Epithelial cell of umbilical artery (primary cell): ENCODE measurements at places on chromosomes 6 and 20. TPM values are rescaled to one million over a fixed set of nuclear protein-coding genes. Genes with fewer than 3 reads are reported as not detected.

The LRRC73 gene
- total RNA-seq = 0.15 and 0.32 TPM in 2 replicates

The NUP153 gene
- total RNA-seq = 24.0 and 28.1 TPM in 2 replicates

The ISM1 gene
- total RNA-seq = not detected in 2 replicates

The PKHD1 gene
- total RNA-seq = not detected in 2 replicates

The CGA gene
- not detected in 2 replicates for total RNA-seq
